ENCODE measurements at places on chromosomes 11 and 22. TPM values are rescaled to one million over a fixed set of nuclear protein-coding genes. Genes with fewer than 3 reads are reported as not detected.

DNA sequence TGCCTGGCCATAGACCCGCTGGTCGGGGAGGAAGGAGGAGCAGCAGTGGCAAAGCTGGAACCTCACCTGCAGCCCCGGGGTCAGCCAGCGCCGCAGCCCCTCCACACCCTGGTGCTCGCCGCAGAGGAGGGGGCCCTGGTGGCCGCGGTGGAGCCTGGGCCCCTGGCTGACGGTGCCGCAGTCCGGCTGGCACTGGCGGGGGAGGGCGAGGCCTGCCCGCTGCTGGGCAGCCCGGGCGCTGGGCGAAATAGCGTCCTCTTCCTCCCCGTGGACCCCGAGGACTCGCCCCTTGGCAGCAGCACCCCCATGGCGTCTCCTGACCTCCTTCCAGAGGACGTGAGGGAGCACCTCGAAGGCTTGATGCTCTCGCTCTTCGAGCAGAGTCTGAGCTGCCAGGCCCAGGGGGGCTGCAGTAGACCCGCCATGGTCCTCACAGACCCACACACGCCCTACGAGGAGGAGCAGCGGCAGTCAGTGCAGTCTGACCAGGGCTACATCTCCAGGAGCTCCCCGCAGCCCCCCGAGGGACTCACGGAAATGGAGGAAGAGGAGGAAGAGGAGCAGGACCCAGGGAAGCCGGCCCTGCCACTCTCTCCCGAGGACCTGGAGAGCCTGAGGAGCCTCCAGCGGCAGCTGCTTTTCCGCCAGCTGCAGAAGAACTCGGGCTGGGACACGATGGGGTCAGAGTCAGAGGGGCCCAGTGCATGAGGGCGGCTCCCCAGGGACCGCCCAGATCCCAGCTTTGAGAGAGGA is 11.9 kb downstream of the TMEM121B start:
- no peak overlapping the region for H3K27ac ChIP-seq
- H3K4me1 ChIP-seq = no peaks in the 10 kb centered on the region
- H3K27me3 ChIP-seq = no peaks in the 10 kb centered on the region
- H3K4me3 ChIP-seq = no peak overlapping the region

GRCh38 chr22:39078329-39078728 is 1.3 kb downstream of the APOBEC3G start:
- H3K4me3 ChIP-seq = no peak overlapping the region
- H3K4me1 ChIP-seq = peaks cover 13% of the 10 kb centered on the region
- DNase-seq = no peak
- no peaks in the 10 kb centered on the region for H3K27me3 ChIP-seq
- H3K36me3 ChIP-seq = peaks cover 9% of the 10 kb centered on the region

DNA sequence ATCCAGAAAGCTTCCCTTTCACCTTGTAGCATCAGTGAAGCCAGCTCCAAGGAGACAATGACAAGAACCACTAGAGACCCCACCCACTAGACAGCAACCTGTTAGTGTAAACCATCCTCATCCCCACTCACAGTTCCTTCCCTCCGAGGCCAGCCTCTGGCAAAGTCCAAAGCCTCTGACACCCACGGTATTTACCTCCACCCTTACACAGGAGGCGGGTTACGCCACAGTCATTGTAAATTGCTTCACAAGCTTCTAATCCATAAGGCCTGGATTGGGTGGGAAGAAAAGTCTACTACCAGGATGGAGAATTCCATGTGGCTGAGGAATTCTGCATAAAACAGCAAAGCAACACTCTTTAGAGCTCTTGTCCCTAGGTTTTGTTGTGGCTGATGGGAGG is 287.4 kb downstream of the BUD13 start:
- no peak overlapping the region for H3K27ac ChIP-seq
- no peaks in the 10 kb centered on the region for H3K4me1 ChIP-seq
- H3K4me3 ChIP-seq = no peak overlapping the region
- peak; percentile 53 for DNase-seq
- H3K36me3 ChIP-seq = no peaks in the 10 kb centered on the region
- H3K27me3 ChIP-seq = peaks cover 53% of the 10 kb centered on the region

GRCh38 chr11:36509201-36509639 is 852 bp downstream of the TRAF6 start:
- peaks cover 31% of the 10 kb centered on the region for H3K4me1 ChIP-seq
- DNase-seq = no peak
- no peaks in the 10 kb centered on the region for H3K27me3 ChIP-seq
- no peaks in the 10 kb centered on the region for H3K36me3 ChIP-seq
- peak overlapping the region; percentile 99 for H3K4me3 ChIP-seq

GRCh38 chr11:61053191-61053590 is 49.1 kb upstream of the CD5 start:
- no peaks in the 10 kb centered on the region for H3K4me1 ChIP-seq
- no peak overlapping the region for H3K27ac ChIP-seq
- H3K4me3 ChIP-seq = no peak overlapping the region
- H3K36me3 ChIP-seq = no peaks in the 10 kb centered on the region

DNA sequence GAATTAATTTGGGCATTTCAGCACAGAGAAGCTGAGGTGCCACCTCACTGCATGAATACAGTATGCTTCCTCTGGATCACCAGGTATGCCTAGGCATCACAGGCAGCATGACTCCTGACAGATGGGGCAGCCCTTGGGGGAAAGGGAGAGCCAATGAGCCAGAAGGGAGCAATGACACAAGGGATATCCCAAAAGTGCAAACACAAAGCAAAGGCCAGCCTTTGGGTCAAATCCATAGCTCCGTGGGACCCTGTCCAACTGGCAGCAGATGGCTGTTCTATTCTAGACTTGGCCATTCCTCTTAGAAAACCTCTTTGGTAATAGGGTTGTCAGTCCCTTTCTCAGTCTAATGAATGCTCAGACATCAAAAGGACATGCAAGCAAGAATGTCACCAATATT is 73.3 kb downstream of the SERGEF start:
- H3K4me3 ChIP-seq = no peak overlapping the region
- no peak for DNase-seq
- peaks cover 8% of the 10 kb centered on the region for H3K36me3 ChIP-seq
- H3K4me1 ChIP-seq = no peaks in the 10 kb centered on the region

DNA sequence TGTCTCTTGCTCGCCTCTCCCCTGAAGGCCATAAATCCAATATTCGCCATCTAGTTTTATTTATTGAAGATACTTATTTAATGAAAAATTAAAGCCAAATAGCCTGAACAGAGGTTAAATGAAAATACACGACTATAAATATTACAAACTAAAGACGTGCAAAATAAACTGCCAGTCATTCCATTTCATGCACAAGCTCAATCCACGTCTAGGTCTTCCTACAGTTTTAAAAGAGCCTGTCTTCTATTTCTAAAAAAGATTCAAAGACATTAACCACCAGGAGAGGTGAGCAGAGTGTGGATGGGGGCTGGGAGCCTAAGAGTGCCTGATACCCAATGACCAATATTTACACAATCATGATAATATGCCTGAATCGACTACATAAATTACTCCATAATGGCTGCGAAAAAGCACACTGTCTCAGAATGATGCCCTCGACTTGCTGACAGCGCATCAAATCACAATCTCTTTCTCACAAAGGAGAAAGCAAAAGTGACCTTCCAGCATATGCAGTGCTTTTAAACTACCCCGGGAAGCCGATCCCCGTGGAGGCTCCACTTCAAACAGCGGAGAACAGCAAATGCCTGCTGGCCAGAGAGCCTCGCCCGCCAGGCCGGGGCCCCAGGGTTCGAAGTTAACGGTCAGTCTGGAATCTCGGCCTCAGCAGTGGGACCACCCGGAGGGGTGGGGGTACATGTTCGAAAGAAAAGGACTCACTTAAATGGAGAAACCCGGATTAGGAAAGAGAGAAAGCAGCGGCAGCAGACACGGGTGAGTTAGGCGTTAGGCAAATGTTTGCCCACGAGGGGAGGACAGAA is 1.7 kb downstream of the FCHSD2 start:
- H3K27me3 ChIP-seq = no peaks in the 10 kb centered on the region
- H3K4me1 ChIP-seq = peaks cover 24% of the 10 kb centered on the region
- no peaks in the 10 kb centered on the region for H3K36me3 ChIP-seq
- H3K27ac ChIP-seq = peak overlapping the region; percentile 46

GRCh38 chr11:111691176-111691575 is 75.0 kb downstream of the PPP2R1B start:
- H3K36me3 ChIP-seq = peaks cover 15% of the 10 kb centered on the region
- no peak overlapping the region for H3K4me3 ChIP-seq
- DNase-seq = no peak
- no peak overlapping the region for H3K27ac ChIP-seq
- H3K27me3 ChIP-seq = no peaks in the 10 kb centered on the region

DNA sequence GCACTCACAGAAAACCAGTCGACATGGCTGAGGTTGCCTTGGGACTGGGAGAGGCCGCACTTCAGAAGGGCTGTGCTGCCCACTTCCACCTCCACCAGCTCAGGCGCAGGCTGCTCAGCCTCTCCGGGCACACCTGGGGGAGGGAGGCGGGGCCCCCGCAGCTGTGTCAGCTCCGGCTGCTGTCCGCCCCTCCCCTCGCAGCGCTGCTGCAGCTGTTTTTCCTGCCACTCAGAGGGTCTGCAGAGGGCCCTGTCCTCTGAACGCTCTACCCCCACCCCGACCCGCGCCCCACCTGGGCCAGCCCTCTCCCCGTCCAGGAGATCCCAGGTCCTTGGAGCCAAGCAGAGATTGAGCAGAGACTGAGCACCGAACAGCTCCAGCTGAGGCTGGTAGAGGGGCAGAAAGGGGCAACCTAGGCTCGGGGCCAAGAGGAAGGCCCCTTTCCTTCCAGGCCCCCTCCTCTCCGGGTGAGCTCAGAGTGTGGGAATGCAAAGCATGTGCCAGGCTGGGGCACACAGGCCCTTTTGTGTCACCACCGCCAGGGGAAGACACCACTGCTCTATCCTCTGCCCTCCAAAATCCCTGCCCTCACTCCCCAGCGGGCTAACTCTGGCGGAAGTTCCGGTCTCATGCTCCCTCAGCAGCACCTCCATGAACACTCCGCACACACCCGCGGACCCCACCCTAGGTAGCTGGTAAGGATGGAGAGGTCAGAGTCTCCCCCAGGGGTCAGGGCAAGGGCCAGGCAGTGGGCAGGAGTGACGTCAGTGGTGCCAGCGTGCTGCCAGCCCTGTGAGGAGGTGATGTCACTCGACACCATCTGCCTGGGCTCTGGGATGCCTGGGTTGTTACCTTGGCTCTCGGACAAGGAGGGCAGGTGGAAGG is 1.6 kb downstream of the MCAM start:
- H3K27me3 ChIP-seq = peaks cover 33% of the 10 kb centered on the region
- H3K4me1 ChIP-seq = peaks cover 59% of the 10 kb centered on the region
- DNase-seq = no peak
- no peaks in the 10 kb centered on the region for H3K36me3 ChIP-seq

The NAALADL1 gene
- 6.8 TPM for total RNA-seq

Data from suprapubic skin (tissue), 4 donors.